ENCODE measurements at places on chromosomes 5 and 9.
A peak's percentile ranks its signal among the peaks of the same experiment; 100 is the strongest.

DNA sequence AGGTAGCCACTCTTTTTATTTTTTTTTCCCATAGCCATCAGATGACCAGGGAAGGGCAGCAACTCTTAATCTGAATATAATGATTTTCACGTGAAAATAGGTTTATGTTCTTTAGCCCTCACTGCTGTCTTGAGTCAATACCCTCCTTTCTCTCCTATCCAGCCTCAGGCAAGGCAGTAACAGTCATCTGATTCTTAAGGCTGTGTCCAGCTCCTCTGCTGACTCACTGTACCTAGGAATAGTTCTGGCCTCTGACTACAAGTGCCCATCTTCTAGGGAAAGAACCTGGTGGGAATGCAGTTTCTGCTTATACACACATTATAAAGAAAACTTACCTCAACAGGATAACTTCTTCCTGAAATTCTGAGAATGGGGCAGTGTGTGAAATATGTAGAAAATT, 30.7 kb downstream of the DHX29 start:
- DNase-seq: no peak

GRCh38 chr9:128495804-128496417, 8.6 kb upstream of the GLE1 start:
- DNase-seq: no peak

DNA sequence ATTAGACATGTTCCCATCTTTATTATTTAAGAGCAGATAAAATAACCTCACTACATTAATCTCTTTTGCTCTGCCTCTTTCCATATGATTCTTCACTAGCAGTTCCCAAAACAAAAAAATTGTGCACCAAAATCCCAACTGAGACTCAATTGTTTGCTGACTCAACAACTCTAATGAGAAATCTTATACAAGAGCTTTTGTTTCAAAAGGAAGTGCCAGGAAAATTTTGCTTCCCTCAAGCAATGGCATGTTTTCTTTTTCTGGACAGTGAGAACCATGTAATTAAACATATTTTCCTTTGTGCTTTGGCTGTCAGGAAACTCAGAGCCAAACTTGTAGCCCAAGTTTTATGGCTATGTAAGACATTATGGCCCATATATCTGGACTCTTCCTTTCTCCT, 62.0 kb downstream of the TMC1 start:
- no peak for DNase-seq

DNA sequence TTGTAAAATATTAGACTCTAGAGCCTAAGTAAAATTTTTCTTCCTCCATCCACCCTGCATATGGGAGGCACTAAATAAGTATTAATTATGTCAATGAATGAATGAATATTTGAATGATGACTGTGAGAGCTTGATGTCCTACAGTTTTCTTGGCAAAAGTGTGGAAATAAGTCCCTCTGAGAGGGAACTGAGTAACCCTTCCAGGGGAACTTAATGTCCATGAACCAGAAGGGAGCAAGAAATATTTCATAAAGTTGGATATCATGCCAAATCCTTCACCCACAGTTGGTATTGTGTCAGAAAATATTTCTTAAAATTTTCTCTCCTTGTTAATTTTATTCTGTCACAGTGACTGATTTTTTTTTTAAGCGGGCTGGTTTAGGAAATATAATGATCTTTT, 36.6 kb downstream of the NNT start:
- no peak for DNase-seq

DNA sequence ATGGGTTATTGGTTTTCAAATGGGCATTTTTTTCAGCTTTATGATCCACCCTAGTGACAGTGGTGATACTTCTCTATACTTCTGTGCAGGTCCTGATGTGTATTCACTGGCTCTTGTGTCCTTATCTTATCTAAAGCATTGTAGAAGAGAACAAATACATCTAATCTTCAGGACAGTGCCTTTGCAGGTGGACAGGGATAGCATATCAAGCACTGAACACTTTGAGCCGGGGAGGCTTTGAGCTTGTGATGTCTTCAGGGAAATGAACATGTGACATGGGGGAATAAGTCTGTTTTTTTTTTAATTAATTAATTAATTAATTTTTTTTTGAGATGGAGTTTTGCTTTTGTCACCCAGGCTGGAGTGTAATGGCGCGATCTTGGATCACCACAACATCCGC, 115.5 kb upstream of the KLF4 start:
- no peak for DNase-seq

- no peak for DNase-seq
Measured at GRCh38 chr5:68557162-68557936, 341.8 kb downstream of the PIK3R1 start.

DNA sequence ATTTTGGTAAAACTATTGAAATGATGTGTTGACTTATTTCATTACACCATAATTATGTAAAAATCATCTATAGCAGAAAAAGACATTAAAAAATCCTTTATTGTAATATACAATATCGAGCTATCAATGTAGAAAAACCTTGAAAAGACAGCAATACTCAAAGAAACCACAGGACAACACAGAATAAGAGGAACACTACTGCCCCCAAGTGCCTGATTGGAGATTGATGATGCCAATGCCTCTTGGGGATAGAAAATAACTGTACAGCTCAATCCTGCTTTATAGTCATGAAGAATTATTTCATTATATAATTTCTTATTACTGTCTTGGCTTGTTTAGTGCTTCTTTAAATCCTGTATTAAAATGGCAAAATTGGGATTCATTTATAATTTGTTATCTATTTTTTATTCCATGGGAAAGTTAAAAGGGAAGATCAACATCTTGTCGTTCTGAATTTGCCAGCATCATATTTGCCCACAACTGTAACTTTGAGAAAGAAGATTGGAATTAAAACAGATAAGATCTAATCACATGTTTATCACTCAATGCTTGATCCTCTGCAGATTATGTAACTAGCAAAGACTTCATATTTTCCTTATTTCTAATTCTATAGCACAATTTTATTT, 337.5 kb downstream of the CDH9 start:
- no peak for DNase-seq

DNA sequence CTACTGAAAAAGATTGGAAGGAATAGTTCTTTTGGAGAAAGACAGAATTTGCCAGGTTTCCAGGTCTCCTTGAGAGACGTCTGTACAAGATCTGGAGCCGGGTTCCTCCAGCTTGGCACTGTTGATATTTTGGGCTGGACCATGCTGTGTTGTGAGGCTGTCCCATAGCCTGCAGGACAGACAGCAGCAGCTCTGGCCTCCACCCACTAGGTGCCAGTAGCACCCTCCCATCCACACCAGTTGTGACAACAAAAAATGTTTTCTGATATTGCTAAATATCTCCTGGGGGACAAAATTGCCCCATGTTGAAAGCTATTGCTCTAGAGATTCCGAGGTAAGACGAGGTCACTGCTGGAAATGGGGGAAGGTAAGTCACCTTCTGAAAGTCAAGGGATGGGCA, 287.7 kb upstream of the DAP start:
- no peak for DNase-seq

DNA sequence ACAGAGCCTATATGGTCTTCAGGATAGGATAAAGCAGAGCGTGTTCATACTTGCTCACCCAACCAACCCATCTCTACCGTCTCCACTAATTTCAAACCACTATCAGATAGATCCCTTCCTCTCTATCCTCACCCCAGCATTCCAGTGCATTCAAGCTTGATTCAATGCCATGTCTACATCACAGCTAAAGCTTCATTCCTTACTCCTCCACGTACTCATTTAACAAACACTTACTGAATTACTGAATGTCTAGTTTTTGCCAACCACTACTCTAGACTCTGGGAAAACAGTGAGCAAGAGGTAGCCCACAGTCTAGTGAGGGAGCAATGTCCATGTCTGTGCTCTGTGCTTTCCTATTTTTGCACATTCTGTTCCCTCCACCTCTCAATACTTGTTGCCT, 163.5 kb upstream of the MSX2 start:
- DNase-seq: no peak

- no peak for DNase-seq
Measured at GRCh38 chr9:21976334-21976875, 17.8 kb downstream of the CDKN2A start.

DNA sequence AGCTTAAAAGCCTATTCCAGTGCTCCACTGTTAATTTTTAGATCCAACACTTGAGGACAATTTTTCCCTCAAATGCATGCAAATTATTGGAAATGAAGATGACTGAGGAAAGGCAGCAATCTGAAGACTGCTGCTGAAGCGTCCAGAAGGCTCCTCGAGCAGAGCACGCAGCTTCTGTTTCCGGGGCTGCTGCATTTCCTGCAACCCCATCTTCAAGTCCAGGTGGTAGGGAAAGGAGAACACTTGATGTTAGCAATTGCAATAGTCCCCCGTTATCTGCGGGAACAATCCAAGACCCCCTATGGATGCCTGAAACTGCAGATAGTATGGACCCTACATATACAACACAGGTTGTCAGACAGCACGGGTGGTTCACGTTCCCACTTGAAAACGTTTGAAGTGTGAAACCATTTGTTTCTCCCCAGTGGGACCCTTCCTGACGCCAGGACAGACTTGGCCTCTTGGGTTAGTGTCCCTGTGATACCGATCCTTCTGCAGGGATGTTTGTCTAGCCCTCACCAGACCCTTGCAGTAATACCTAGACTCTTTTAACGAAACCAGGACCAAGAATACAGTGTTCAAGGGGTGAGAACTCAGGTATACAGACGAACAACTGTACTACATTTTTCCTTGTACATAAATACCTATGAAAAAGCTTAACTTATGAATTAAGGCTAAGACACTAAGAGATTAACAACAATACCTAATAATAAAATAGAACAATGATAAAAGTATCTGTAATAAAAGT, 152.3 kb downstream of the HSD17B3 start:
- no peak for DNase-seq

GRCh38 chr5:73684691-73685090, 58.7 kb downstream of the ARHGEF28 start:
- no peak for DNase-seq

- DNase-seq: no peak
Measured at GRCh38 chr9:121738411-121738810, 87.0 kb downstream of the DAB2IP start.

DNA sequence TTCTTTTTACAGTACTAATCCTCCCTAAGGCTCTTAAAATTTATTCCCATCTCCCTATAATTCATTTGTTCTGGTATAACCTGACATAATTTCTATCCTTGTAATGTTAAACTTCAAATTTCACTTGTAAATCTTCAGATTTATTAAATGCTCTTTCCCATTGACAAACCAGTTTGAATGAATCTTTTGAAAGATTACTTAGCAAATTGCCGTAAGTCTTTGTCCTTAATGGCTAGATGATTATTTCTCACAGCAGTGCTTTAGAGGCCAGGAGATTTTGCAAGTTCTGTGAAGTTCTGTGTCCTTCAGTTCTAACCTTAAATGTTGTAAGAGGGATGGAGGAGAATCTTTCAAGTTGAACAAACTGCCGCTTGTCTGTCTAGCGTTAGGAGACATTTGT, 4.2 kb downstream of the SLC44A1 start:
- DNase-seq: no peak

DNA sequence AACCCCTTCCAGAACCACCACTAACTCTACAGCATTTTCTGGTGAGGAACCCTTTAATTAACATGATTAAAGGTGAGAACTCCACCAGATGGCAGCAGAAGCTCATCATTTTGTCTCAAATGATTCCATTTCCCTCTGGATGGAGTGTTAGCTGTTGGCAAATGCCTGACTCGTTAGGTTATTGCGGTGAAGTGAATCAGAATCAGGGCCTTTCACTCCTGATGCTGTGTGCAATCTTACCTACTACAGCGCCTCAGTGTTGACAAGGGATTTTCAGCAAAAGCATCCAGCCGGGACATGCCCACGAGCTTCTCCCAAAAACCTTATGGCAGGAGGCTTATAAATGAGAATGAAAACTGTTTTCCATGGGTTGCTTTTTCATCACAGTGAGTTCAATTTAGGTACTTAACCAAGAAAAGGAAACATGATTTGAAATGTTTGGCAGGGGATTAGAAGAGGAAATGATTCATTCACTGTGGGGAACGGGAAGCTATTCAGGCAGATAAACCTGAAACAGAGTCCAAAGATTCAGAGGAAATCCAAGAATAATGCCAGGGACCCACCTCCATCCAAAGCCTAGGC, 48.0 kb upstream of the CAST start:
- DNase-seq: peak; percentile 64

- no peak for DNase-seq
Measured at GRCh38 chr5:116009806-116010205, 22.5 kb upstream of the ARL14EPL start.

GRCh38 chr5:9381464-9381863, 164.4 kb downstream of the SEMA5A start:
- DNase-seq: no peak

- DNase-seq: no peak
Measured at GRCh38 chr5:157352756-157353340, 86.9 kb downstream of the CYFIP2 start.

- DNase-seq: no peak
Measured at GRCh38 chr5:37833990-37834389, 5.9 kb downstream of the GDNF start.

DNA sequence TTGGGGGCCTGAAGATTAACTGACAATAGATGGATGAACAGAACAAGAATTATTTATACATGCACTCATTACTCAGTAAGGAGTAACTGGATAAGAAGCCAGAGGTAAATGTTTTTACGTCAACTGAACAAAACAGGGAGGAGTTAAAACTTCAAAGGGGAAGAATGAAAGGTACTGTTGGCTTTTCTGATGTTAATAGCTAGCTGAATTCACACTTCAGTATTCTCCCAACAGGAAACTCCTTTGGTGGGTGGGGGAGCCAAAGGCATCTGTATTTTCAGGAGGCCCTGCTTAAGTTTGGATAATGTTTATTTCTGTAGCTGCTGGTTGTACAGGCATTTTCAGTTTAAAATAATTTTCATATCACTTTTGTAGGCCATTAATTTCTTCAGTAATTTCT, 23.2 kb upstream of the RFK start:
- no peak for DNase-seq

- no peak for DNase-seq
Measured at GRCh38 chr9:34653151-34654072, 1.4 kb downstream of the IL11RA start.

- peak; percentile 12 for DNase-seq
Measured at GRCh38 chr9:124869986-124870560, 8.1 kb downstream of the ARPC5L start.

DNA sequence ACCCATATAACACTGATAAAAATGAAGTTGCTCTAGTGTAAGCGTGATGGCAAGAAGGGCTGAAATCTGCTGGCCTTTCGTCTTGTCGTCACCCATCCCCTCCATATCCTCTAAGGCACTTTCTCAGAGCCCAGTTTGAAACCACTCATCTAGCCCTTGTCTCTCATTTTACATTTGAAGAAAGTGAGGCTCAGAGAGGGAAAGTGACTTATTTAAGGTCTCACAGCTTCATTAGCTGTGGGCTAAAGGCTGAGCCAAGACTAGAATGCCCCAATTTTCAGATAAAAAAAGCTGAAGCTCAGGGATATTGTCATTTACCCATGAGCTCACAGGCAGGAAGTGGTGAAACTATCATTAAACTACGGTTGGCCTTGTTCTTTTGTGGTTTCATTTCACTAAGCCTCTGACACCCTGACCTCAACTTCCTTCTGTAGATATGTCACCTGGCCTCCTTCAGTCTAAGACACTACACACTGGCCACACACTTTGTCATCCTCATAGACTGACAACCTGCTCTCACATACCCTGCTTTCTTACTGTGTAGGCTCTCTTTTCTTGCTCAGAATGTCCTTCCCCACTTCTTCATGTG, 176.7 kb upstream of the DMAC1 start:
- no peak for DNase-seq

All from NCI-H526 (cell line).